SIG-M5 (cell line): ENCODE measurements at places on chromosomes 4 and X.

DNA sequence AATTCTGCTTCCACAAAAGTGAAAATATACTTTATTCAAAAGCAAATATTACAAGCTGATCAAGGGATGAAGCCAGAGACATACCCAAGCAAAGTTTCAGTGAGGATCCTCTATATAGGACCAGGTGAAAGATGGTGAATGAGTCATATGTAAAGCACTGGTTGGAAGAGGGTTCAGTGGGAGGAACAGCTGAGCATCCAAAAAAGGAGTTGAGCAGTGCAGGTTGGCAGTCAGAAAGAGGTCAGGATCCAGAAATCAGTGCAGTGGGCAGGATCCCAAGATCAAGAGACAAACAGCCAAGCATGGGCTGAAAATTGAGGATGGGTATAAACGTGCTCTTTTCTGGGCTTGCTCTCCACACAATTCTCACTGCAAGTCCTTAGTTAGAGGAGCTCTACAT, 30.3 kb downstream of the OTC start:
- DNase-seq = no peak

DNA sequence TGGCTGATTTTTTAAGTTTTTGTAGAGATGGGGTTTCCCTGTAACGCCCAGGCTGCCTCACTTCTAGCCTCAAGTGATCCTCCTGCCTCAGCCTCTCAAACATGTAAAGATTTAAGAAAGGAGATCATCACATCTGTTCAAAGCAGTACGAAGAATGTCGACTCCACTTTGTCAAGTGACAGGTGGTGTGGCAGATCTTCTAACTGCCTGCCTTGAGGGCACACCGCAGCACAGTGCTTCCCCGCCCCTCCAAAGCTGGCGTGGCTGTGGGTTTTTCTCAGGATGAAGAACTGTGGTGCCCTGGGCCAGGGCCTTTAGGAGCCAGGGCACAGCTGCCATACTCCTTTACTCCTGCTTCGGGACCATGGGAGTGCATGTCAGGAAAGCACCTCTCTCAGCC, 43.3 kb upstream of the MTNR1A start:
- DNase-seq = no peak

- DNase-seq = no peak
These were observed 391 bp upstream of the IDUA start for GRCh38 chr4:986428-986878.

DNA sequence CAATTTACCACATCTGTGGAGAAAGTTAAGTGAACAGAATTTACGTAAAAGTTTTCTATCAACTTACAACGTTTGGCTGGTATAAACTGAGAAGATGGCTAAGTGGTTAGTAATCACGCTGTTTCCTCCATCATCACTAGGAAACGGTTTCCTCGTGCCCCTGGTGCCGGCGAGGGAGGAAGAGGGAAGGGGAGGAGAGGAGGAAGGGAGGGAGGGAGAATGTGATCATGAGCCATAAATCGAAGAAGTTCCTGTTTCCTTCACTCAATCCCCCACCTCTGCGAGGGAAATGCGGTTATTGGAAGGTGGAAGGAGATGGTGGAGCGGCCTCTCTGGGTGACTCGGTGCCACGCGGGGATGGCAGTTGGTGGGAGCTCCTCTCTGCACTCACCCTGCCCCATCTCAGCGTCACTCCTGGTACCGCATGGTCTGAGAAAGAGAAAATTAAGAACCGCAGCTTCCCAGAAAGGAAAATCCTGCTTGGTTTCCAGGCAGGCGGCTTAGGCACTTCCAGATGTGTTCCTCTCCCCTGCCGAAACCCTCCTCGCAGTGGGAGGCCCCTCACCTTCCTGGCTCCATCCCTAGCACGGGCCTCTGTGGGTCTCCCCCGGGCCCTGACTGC, 216.8 kb downstream of the AFAP1 start:
- DNase-seq = no peak
